MCF 10A (cell line): ENCODE measurements at places on chromosomes 12 and 14.

DNA sequence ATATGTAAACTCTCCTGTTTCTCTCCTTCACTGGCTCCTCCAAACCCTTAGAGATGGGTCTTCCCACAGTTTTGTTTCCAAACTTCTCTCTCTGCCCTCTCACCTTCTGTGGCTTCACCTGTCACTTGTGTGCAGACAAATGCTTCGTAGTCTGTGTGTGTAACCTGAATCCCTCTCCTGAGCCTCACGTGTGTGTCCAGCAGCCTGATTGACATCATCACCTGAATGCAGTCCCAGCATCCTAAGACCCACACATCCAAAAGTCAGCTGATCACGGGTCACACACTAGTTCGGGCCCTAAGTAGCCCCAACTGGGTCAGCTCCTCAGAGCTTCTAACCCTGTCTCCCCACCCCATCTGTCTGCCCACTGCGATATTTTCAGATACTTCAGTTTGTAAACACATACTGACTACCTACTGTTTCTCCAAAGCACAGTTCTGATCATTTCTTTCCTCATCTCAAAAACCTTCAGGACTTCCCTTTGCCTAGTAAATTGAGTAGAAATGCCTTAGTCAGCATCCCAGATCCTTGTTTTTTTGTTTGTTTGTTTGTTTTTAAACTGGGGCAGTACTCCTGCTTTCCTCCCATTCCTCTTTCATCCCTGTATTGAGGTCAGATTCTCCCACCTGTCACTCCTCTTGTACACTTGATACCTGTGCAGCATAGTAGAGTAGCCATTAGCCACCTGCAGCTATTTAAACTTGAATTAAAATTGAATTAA lies 23.7 kb downstream of the FNTB start:
- DNase-seq, result no peak

GRCh38 chr12:9751204-9752144 lies 9.2 kb downstream of the CD69 start:
- peak; percentile 23 for DNase-seq

DNA sequence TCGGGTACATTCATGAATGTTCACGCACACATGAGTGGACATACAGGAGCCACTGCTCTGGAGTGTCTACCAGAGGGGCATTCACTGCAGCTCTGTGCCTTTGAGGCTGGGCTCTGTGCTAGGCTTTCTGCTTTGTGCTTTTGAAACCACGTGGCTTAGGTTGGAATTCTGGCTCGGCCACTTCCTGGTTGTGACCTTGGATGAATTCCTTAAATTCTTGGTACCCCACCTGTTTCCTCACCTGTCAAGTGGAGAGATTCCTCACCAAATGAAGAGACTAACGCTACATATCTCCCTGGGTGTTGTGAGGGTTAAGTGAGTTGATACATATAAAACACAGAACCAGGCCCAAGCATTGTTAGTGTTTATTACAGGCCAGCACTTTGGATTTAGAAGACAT lies 842.8 kb downstream of the VRK1 start:
- no peak for DNase-seq

- DNase-seq, result no peak
Observed at GRCh38 chr14:29648045-29648444, 279.6 kb downstream of the PRKD1 start.
